ENCODE measurements at places on chromosomes 3 and 15.

GRCh38 chr3:133276594-133276993 lies 123.3 kb upstream of the BFSP2 start:
- no peak for DNase-seq

- peak; percentile 26 for DNase-seq
These were observed 35.9 kb downstream of the HMCES start for GRCh38 chr3:129314386-129315222.

GRCh38 chr3:52181543-52181942 lies 16.4 kb upstream of the ALAS1 start:
- no peak for DNase-seq

DNA sequence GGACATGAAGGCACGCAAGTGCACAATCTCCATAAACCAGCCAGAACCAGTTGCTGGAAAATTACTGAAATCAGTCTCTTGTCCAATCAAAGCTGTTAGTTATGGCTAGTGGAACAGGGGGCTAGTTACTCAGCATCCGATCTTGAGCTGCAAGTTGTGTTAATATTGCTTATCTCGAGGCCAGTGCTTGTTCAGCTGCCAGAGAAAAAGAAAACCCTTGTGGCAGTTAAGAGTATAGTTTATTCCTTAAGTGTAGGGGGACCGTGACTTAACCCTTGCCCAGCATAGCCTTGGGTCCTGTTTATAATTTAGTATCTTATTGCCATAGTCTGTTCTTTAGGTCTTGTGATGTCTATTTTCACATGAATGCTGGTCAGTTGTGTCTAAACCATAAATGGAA lies 268.5 kb downstream of the CD47 start:
- DNase-seq: no peak

DNA sequence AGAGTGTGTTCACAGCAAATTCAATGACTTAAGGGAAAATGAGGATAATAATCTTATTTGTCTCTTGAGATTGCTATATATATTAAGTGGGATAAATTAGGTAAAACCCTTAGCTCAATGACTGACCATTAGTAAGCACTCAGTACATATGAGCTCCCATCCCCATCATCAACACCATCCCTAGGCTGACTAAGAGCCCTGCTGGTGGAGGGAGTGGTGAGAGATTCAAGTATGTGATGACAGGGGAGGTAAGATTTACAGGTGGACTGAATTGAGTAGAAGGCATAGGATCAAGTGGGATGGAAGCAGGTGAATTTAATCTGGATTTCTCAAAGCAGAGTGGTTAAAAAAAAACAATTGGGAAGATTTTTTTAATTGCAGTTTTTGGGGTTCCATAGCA lies 21.0 kb upstream of the LRRN1 start:
- DNase-seq: no peak

GRCh38 chr3:66998113-66998903 lies at the start of gene KBTBD8:
Gene KBTBD8 (plus strand): TSS chr3:66998307. CDS start chr3:66998356, 49 bp downstream.
- DNase-seq: peak; percentile 86

GRCh38 chr3:42505849-42506410 lies 3.5 kb downstream of the VIPR1 start:
- no peak for DNase-seq

GRCh38 chr3:150703299-150703755 lies 393 bp downstream of the ERICH6 start:
- DNase-seq: peak; percentile 15

DNA sequence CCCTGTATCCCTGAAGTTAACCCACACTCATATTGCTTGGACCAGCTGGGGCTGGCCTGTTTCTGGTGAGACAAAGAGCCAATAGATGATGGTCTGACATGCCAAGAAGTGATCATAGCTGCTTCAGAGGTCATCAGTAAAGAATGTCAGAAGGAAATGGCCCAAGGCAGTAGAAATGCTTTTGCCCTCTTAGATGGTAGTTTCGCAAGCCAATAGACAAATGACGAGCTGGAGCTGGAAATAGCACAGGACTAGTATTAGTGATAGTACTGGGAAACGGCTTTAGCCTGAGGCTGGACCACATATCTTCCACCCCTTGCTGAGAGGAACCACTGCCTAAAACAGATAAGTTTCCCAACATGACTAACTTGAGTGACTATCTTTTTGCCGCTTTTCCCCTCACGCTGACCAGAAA lies 176.1 kb upstream of the THBS1 start:
- DNase-seq: no peak

- DNase-seq: no peak
These were observed 20.3 kb downstream of the FAM98B start for GRCh38 chr15:38474155-38474757.

- no peak for DNase-seq
These were observed 148.9 kb upstream of the GBE1 start for GRCh38 chr3:81910244-81910852.

GRCh38 chr15:53437366-53437765 lies 322.1 kb downstream of the WDR72 start:
- DNase-seq: no peak

- DNase-seq: no peak
These were observed 139.1 kb upstream of the EIF1B start for GRCh38 chr3:40170395-40170794.

DNA sequence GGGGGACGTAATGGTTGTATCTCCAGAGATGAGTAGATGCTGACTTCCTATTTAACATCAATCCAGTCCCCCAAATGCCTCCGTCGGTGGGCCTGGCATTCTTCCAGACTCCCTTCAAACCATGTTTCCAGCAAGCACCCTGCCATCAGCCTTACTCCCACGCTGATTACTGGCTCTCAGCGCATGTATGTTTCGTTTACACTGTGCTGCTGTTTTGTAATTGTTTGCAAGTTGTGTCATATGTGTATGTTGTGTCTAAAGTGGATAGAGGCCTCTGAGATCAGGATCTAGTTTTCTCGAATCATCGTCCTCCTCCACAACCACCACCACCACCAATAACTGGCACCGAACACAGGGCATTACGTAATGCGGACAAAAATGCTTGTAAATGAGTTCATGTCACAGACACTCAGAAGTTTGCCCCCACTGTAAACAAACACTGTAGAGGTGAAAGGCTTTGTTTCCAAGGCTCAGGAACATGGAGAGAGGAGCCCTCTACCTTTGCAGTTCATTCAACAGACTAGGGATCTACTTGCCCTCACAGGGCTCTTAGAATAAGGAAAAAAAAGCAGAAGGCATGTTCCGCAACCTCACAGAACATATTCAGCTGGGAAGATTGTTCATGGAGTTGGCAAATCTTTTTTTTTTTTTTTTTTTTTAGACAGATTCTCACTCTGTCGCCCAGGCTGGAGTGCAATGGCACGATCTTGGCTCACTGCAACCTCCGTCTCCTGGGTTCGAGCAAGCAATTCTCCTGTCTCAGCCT lies 46.1 kb upstream of the SEMA4B start:
- DNase-seq: no peak

GRCh38 chr3:159852821-159853505 lies 135.7 kb upstream of the IL12A start:
- DNase-seq: no peak

GRCh38 chr15:58381697-58382096 lies 50.1 kb upstream of the LIPC start:
- DNase-seq: no peak

DNA sequence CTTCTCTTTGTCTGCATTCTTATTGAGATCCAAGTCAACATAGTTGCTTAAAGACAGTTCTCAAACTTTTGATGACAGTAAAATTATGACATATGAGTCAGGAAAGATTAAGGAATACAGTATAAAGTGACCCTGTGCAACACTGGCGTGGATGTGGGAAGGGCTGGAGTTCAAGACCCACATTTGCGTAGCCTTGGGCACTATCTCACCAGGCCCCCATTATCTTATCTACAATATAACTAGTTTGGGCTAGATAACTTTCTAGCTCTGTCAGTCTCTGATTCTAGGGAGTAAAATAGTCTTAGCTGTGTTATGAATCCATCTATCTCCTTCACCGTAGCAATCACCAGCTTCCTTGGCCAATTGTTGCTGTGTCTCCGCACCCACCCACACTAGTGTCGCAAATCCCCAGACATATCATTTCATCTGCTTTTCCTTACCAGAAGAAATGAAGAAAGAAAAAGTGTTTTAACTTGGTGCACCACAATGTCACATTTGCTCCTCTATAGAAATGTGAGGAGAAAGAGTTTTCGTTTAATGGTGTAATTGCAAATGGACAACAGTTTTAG lies 14.9 kb upstream of the TM4SF4 start:
- DNase-seq: no peak

GRCh38 chr15:96066852-96067495 lies 263.5 kb upstream of the NR2F2 start:
- DNase-seq: no peak

- DNase-seq: no peak
These were observed 190.9 kb downstream of the RPLP1 start for GRCh38 chr15:69643476-69643875.

DNA sequence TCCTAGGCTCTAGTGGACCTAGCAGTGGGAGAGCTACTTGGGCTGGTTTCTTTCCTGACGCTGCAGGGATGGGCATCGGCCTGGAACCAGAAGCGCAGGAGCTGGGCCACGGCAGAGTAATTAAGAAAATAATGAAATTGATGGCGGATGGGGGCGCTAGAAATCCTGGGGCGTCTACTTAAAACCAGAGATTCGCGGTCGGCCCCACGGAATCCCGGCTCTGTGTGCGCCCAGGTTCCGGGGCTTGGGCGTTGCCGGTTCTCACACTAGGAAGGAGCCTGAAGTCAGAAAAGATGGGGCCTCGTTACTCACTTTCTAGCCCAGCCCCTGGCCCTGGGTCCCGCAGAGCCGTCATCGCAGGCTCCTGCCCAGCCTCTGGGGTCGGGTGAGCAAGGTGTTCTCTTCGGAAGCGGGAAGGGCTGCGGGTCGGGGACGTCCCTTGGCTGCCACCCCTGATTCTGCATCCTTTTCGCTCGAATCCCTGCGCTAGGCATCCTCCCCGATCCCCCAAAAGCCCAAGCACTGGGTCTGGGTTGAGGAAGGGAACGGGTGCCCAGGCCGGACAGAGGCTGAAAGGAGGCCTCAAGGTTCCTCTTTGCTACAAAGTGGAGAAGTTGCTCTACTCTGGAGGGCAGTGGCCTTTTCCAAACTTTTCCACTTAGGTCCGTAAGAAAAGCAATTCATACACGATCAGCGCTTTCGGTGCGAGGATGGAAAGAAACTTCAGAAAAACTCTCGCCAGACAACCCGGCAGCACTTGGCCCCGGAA lies 6.1 kb downstream of the SOX14 start:
- no peak for DNase-seq

DNA sequence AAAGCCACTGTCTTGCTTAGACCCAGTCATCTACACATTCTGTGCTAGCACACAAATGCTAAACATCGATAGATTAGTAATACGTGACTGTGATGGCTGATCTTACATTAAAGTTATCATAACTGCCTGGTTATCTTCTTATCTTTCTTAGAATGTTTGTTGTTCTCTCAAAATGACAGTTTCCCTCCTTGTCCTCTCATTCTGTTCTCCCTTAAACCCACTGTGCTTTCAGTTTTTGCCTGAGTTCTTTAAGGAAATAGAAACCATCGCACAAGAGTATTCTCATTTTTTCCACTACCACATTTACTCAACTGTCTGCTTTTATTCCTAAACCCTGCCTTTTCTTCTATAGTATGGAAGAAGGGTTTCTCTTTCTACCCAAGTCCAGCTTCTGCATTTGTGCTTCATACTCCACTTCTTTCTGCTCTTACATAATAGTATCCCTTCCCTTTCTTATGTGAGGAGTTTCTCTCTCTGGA lies 17.1 kb downstream of the STX19 start:
- no peak for DNase-seq

DNA sequence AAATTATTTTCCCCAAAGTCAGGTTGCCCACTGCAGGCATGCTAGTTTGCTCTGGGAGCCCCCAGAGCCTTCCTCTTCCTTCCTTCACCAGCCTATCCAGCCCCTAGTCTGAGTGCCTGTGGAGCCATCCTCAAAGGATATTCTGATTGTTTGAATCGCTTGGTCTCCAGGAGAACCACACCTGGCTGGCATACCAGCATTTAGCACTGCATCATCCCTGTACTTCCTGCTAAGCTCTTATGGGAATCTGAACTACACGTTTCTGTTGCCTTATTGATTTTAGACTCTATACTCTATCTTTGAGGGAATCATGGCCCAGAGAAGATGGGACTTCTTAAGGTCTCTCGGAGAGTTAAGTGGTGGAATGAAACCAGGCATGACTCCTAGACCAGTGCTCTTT lies 26.3 kb downstream of the ZBTB38 start:
- no peak for DNase-seq

GRCh38 chr15:68428431-68428940 lies 3.5 kb downstream of the ITGA11 start:
- no peak for DNase-seq

DNA sequence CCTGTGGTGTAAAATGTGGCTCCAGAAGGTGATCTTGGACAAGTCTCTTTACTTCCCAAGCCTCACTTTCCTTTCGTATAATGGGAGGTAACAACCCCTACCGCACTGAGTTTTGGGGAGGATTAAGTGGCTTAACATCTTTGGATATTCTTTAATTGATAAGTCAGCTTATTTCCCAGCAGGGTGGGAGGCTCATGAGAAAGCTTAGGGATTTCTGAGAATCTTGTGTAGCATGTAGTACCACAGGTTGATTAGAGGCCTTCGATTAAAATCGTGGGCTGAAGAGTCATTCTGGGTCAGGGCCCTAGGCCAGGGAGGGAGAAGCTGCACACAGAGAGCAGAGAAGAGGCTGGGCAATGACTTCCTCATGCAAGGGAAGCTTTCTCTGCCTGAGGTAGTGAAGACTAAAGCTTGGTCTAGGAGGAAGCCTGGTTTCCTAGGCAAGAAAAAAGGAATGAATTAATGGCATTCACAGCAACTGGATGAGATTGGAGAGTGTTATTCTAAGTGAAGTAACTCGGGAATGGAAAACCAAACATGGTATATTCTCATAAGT lies 1.5 kb upstream of the NMNAT3 start:
- no peak for DNase-seq

- DNase-seq: no peak
These were observed 52.0 kb upstream of the CTSH start for GRCh38 chr15:78996894-78997275.

DNA sequence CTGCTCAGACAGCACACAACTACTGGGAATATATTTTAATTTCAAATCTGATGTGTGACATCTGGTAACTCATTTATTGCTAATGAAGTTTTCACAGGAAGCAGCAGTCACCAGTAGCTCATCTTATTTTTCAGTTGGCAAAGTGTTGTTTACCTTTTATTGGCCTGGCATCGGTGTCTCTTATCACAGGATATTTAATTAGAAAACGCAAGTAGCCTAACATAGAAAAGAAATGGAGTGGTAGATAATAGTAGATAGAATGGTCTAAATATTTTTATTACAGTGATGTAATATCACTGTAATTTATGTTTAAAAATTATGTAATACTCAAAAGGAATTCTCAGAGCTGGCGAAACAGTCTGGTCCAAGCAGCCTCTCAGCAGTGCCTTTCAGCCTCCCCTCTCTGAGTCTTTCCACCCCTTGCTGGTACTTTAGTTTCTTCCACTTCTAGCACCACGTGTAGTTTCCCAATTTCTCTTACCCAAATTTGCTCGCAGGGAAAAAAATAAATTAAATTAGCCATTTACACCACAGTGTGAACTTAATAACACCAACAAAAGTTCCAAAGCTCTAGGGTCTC lies 31.9 kb downstream of the AGTR1 start:
- DNase-seq: no peak

GRCh38 chr3:170331143-170331542 lies 26.4 kb upstream of the SKIL start:
- DNase-seq: no peak

- DNase-seq: no peak
These were observed 96.4 kb downstream of the MYH15 start for GRCh38 chr3:108414007-108414406.

GRCh38 chr3:5071061-5071460 lies 51.0 kb upstream of the ARL8B start:
- no peak for DNase-seq

- no peak for DNase-seq
These were observed 56.2 kb downstream of the SPRED1 start for GRCh38 chr15:38308797-38309196.

Measured in activated gamma-delta T cell (primary cell).